ENCODE measurements at places on chromosomes 2 and 18.

DNA sequence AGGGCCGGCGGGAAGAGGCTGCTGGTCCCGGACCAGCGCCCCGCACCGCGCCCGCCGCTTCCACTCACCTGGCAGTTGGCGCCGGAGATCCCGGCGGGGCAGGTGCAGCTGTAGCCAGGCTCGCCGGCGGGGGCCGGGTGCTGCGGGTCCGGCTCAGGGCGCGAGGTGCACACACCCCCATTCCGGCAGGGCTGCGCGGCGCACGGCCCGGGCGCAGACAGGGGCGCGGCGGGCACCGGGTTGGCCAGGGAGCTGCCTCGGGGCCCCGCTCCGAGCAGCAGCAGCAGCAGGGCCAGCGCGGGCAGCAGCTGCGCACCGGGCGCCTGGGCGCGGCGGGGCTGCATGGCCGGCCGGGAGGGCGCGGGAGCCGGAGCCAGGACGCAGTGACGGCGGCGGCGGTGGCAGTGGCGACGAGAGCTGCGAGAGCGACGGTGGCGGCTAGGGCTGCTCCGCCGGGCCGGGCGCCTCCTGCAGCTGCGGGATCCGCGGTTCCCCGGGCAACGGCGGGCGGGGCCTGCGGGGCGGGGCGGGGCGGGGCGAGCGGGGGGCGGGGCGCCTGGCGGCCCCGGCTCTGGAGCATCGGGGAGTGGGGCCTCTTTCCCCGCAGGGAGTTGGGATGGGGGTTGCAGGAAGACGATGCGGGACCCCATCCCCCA lies at the start of gene DNER:
Gene DNER, minus strand, starts transcription at position 476 of the 656 bp plus-strand sequence. Its CDS starts 132 bp downstream, at position 344.
- DNase-seq = peak; percentile 20
- peaks cover 8% of the 10 kb centered on the region for H3K4me1 ChIP-seq
- H3K27me3 ChIP-seq = peaks cover 19% of the 10 kb centered on the region
- H3K36me3 ChIP-seq = no peaks in the 10 kb centered on the region
- no peak within 1 kb of the TSS for H3K27ac ChIP-seq

GRCh38 chr2:223886726-223887125 lies 49.3 kb upstream of the AP1S3 start:
- peaks cover 22% of the 10 kb centered on the region for H3K36me3 ChIP-seq
- no peak for DNase-seq
- H3K27ac ChIP-seq = peak overlapping the region; percentile 52

DNA sequence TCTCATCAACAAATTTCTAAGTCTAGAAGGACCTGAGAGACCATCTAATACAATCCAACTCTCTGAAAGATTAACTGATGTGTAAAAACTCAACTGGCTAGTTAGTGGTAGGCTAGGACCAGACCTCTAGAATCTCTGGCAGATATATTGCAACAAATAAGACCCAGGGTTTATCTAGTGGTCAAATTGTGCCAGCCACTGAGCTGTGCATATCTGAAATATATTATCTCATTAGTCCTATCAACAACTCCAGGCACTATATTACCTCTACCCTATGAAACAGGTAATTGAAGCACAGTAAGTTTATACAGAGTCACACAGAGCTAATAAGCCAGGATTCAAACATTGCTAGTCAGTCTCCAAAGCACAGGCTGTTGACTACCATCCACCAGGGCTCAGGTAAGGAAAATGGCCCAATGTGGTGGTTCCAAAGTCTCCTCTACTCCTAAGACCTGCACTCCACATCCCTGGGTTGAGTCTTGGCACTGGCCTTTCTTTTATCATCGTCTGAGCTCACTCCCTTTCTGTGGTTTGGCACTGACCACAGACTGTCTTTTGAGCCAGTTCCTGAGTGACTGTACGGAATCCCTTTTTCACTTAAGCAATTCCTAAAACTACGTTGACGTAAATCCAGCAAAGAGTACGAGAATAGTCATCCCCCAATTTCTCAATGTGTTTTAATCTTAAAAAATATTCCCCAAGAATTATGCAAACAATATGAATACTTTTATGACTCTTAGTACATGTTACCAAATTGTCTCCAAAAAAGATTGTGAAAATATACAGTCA lies 11.9 kb upstream of the PID1 start:
- no peaks in the 10 kb centered on the region for H3K4me1 ChIP-seq
- peak; percentile 35 for DNase-seq
- no peaks in the 10 kb centered on the region for H3K27me3 ChIP-seq

GRCh38 chr2:181846399-181847197 lies 44.9 kb upstream of the ITPRID2 start:
- no peaks in the 10 kb centered on the region for H3K36me3 ChIP-seq
- no peak overlapping the region for H3K27ac ChIP-seq
- no peak overlapping the region for H3K4me3 ChIP-seq
- no peak for DNase-seq
- no peaks in the 10 kb centered on the region for H3K27me3 ChIP-seq
- no peaks in the 10 kb centered on the region for H3K4me1 ChIP-seq

DNA sequence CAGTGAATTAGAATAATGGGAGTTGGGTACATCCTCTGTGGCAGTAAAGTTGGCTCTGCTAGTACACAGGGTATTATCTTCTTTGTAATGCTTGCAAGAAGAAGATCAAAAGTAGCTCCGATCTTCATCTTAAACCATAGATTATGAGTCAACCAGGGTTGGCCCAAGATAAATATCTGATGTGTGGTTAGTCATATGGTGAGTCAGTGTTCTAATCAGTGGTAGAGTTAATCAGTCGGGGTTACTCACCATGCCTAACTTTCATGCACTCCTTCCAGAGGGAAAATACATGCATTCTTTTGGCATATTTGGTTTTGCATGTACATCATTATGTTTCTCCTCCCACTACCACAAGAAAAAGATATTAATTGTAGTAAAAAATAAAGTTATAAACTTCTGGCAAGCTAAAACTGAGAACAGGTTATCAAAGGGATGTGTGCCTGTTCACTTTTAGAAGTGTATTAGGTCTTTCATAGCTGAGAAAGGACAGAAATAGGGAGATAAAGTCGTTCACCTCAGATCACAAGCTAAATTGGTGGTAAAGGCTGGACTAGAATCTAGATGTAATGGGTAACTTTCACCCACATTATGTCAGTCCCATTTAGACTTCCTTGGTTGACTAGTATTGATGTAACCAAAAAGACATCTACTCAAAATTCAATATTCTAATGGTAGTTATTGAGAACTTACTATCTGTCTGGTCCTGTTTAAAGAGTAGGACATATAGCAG lies 684.4 kb downstream of the IRS1 start:
- peaks cover 2% of the 10 kb centered on the region for H3K4me1 ChIP-seq
- H3K4me3 ChIP-seq = no peak overlapping the region
- no peaks in the 10 kb centered on the region for H3K27me3 ChIP-seq
- no peaks in the 10 kb centered on the region for H3K36me3 ChIP-seq

GRCh38 chr2:155696571-155696970 lies 636.0 kb downstream of the NR4A2 start:
- H3K27me3 ChIP-seq = no peaks in the 10 kb centered on the region
- no peak overlapping the region for H3K4me3 ChIP-seq
- H3K4me1 ChIP-seq = no peaks in the 10 kb centered on the region
- H3K36me3 ChIP-seq = no peaks in the 10 kb centered on the region
- H3K27ac ChIP-seq = no peak overlapping the region
- DNase-seq = no peak

DNA sequence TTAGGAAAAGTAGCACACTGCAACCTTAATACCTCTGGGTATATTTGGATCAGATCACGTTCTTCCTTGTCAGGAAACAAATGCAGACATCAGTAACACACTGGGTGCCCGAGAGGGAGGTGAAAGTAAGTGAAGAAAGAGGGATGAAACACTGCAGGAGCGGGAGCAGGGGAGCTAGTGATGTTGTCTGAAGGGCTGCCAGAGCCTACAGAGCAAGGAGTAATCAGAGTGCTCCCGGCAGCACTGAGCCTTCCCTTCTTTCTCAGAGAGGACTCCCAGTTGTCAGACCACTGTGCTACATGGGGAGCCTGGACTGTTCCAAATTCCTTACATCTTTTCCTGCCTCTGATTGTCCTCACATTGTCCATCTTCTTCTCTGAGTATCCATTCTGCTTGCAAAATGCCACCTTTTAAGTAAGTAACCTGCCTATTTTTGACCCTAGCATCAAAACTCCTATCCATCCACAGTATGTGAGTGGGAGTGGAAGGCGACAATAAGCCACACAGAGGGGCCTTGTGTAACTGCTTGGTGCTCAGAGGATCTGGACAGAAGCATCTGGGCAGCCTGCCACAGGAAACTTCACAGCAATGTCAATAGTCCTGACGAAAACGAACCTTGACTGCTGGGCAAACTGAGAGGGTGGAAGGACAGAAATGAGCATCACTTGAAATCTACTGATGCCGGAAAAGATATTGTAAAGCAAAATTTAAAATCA lies 10.8 kb upstream of the NAB1 start:
- H3K4me1 ChIP-seq = peaks cover 23% of the 10 kb centered on the region
- H3K27ac ChIP-seq = no peak overlapping the region
- no peak overlapping the region for H3K4me3 ChIP-seq
- H3K27me3 ChIP-seq = no peaks in the 10 kb centered on the region
- peak; percentile 67 for DNase-seq
- H3K36me3 ChIP-seq = no peaks in the 10 kb centered on the region

DNA sequence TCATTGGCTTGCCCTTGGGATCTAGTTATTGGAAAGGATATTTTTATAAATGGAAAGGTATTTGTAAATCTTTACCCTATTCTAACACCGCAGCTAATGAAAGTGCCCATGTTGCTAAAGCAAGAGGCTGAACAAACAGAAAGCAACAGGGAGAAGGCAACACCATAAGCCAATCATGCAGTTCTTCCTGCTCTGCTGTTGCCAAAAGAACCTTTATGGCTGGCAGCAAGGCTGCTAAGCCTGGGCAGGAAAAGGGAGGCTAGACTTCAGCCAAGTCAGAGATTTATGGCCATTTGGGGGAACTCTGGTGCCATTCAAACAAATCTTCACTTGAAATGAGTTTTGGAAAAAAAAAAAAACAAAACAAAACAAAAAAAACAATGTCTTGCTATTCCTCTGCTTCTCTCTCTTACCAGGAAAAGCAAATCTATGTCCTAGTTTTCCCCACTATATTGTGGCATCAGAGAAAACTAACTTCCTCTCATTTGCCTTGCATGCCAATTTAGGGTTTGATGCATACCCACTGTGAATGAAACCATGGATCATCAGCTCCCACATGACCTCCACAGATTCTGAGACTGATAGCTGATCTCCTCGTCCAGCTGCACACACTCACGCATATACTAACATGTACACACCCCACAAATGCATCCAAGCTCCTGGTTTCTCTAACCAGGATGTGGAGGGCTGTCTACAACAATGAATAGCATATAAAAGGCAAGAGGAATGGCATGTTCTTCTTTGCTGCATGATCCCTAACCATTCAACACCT lies 179.3 kb downstream of the C1D start:
- no peaks in the 10 kb centered on the region for H3K36me3 ChIP-seq
- DNase-seq = no peak
- no peak overlapping the region for H3K4me3 ChIP-seq
- H3K4me1 ChIP-seq = no peaks in the 10 kb centered on the region

DNA sequence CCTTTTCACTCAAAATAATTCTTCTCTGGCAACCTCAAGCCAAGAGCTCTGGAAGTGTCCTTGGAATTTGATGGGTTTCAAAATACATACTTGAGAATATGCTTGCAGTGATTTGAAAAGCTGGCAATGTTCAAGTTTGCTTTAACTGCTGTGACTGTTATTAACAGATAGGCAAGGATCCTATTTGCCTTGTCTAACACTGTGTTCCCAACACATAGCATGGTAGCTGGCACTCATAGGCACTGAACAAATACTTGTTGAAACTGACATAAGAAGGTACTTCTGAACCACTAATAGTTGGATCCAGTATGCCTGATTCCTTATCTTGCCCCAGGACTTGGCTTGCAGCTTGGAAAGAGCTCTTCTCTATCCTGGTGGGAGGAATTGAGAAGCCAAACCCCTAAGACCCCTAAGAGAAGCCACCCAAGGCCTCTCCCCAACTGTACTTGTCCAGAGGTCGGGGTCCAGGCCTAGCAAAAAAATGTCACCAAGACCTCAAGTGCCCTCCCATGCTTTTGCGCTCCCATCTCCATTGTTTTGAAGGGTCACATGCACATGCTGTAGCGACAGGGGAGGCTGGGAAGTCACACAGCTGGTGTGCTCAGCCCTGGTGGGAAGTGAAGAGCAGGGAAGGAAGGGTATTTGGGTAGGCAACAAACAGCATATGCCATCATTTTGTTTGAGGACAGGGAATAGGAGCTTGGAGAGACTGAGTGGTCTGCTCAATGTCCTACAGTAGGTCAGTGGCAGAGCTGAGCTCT lies 118.4 kb upstream of the HAAO start:
- H3K27me3 ChIP-seq = peaks cover 15% of the 10 kb centered on the region
- peaks cover 7% of the 10 kb centered on the region for H3K4me1 ChIP-seq
- no peak overlapping the region for H3K27ac ChIP-seq
- H3K4me3 ChIP-seq = no peak overlapping the region
- H3K36me3 ChIP-seq = no peaks in the 10 kb centered on the region
- DNase-seq = no peak

GRCh38 chr2:149009576-149010461 lies 28.7 kb upstream of the LYPD6B start:
- H3K4me3 ChIP-seq = no peak overlapping the region
- H3K27ac ChIP-seq = no peak overlapping the region
- H3K36me3 ChIP-seq = no peaks in the 10 kb centered on the region
- DNase-seq = no peak

DNA sequence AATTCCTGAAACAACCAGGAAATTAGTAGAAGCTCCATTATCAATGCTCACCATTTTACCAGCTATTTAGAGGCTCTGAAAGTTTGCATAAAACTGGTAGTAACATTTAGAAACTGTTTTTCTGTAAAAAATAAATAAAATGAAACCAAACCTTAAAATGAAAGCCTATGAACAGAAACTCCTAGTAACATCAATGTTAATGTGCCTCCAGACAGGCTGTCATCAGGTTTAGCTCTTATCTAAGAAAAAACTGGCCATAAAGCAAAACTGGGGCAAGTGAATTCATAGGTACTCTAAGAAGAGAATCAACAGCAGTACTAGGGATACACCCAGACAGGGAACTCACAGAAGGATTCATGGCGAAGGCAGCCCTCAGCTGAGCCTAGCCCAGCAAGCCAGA lies 8.0 kb downstream of the E2F6 start:
- no peaks in the 10 kb centered on the region for H3K27me3 ChIP-seq
- H3K27ac ChIP-seq = no peak overlapping the region
- peaks cover 6% of the 10 kb centered on the region for H3K36me3 ChIP-seq

DNA sequence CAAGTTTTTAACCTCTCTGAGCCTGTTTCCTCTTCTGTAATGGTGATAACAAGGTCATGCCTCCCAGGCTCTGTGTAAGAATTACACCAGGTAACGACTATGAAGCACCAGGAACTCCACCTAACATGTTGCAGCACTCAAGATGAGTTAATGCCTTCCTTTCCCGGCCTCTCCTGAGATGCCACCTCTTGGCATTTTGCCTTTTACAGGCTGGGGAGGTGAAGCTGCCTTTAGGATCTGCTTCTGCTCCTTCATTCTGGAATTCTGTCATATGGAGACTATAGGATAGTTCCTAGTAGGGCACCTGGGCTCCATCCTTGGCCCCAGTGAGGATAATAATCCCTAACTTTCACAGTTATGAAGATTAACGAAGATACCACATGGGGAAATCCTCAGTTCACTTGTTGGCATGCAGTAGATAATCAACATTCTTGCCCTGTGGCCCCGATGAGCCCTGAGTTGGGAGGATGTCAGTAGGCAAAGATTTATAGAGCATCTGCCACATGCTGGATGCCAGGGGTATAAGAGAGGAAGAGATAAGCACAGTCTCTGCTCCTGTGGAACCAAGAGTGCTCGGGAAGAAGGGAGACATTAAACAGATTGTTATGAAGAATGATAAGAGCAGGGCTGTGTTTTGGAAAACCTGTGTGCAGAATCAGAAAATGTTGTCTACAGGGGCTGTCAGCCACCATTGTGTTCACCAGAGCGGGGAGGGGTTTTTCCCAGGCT lies 43.9 kb upstream of the KCNF1 start:
- peaks cover 12% of the 10 kb centered on the region for H3K27me3 ChIP-seq
- H3K36me3 ChIP-seq = no peaks in the 10 kb centered on the region
- H3K4me3 ChIP-seq = no peak overlapping the region
- no peak for DNase-seq
- no peaks in the 10 kb centered on the region for H3K4me1 ChIP-seq

Measured in lung (tissue), 17 donors.